Left cardiac atrium (tissue), 4 donors: ENCODE measurements at places on chromosomes 7 and 10. TPM values are rescaled to one million over a fixed set of nuclear protein-coding genes. Genes with fewer than 3 reads are reported as not detected.

Gene EPC1
- 23.0 TPM for total RNA-seq

Gene SUN3
- not detected for total RNA-seq

DNA sequence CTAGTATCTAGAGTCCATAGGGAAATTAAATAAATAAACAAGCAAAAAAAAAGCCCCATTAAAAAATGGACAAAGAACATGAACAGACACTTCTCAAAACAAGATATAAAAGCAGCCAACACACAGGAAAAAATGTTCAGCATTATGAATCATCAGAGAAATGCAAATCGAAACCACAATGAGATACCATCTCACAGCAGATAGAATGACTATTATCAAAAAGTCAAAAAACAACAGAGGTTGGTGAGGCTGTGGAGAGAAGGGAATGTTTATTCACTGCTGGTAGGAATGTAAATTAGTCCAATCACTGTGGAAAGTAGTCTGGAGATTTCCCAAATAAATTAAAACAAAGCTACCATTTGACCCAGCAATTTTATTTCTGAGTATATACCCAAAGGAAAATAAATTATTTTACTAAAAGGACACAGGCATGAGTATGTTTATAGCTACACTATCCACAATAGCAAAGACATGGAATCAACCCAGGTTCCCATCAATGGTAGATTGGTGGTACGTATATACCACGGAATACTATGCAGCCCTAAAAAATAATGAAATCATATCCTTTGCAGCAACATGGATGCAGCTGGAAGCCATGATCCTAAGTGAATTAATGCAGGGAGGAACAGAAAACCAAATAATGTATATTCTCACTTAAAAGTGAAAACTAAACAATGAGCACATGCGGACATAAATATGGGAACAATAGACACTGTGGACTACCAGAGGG is 366.5 kb upstream of the SEMA3C start:
- no peak for DNase-seq

DNA sequence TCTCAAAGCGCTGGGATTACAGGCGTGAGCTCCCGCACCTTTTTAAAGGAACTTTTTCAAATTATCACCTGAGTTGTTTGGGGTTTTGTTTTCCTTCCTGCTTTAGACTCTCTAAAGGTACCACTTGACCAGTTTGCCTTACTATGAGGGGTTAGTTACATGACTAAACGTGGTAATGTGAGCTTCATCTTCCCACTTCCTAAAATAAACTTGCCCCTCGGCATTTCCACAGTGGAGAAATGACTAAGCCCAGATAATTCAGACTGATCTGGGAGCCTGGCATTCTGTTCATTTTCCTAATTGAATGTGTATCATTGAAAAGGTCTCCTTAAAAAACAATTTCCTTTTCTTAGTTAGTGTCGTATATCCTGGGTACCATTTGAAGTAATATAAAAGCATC is 163.4 kb downstream of the PLXDC2 start:
- DNase-seq = no peak

DNA sequence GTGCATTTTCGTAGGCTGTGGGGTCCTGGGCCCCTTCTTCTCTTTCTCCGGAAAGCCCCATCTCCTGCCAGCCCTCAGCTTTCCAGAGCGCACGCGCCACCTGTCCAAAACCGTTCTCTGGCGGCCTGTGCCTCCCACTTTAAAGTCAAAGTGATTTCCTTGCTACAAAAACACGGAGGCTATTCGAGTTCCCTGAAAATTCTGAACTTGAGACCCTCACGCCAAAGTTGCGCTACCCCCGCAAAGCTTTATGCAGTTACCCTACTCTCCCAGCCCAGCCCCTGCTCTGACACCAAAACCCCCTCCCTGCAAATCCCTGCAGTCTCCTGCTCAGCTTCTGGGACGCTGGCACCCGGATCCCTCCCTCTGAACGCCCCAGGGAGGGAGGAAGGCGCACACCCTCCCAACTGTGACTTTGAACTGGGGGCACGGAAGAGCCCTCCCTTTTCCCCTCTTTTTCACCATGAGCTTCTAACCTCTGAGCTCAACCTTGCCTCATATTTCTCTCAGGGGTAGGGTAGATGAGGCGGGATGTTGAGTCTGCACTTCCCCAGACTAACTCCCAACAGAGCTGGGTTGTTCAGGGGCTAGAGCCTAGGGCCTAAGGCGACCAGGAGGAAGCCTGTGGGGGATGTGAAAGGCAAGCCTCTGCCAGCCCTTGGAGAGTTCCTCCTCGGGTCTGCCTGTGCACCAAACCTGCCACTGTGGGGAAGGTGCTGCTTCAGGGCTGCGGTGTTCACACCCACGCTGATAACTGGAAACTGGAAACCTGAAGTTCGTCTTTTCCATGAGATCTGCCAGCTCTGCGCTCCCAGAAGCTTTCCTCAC is 2.7 kb upstream of the PAX4 start:
- DNase-seq = no peak

- peak; percentile 56 for DNase-seq
Observed at GRCh38 chr7:47720141-47720906, 138.4 kb upstream of the TNS3 start.
